B cell (primary cell): ENCODE measurements at places on chromosomes 2 and 18. TPM values are rescaled to one million over a fixed set of nuclear protein-coding genes. Genes with fewer than 3 reads are reported as not detected.

VIT gene
- polyA plus RNA-seq: not detected in 2 replicates

ABCG5 gene
- not detected in 2 replicates for polyA plus RNA-seq

HOXD12 gene
- polyA plus RNA-seq: not detected in 2 replicates

ANKRD12 gene
- 8.0 and 11.0 TPM in 2 replicates for polyA plus RNA-seq
